ENCODE measurements at places on chromosomes 7 and 10. TPM values are rescaled to one million over a fixed set of nuclear protein-coding genes. Genes with fewer than 3 reads are reported as not detected.

GRCh38 chr7:28178599-28178998 is 2.0 kb downstream of the JAZF1 start:
- no peak for DNase-seq

GRCh38 chr7:107967420-107967819 is 35.5 kb downstream of the LAMB1 start:
- DNase-seq, result no peak

DNA sequence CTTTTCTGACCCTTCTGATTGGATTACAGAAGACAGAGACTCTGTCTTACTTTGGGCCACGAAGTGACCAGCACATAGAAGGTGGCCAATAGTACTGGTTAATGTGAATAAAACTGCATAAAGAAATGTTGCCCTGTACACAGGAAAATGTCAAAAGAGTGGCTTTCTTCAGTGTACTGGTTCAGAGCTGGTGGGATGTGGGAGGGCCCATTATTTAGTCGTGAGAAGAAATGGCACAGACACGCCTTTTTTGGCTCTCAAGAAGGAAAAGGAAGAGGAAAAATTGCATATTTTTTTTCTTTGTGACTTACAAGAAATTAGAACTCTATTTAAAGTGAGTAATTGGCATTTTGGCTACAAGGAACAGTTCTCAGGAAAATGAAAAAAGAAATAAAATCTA is 129.7 kb downstream of the DGKI start:
- no peak for DNase-seq

GRCh38 chr10:35206274-35206673 is 79.6 kb downstream of the CREM start:
- no peak for DNase-seq

Gene C10orf88
- 3.6 TPM for polyA plus RNA-seq

GRCh38 chr7:111841596-111842205 is 279.4 kb upstream of the IMMP2L start:
- no peak for DNase-seq

DNA sequence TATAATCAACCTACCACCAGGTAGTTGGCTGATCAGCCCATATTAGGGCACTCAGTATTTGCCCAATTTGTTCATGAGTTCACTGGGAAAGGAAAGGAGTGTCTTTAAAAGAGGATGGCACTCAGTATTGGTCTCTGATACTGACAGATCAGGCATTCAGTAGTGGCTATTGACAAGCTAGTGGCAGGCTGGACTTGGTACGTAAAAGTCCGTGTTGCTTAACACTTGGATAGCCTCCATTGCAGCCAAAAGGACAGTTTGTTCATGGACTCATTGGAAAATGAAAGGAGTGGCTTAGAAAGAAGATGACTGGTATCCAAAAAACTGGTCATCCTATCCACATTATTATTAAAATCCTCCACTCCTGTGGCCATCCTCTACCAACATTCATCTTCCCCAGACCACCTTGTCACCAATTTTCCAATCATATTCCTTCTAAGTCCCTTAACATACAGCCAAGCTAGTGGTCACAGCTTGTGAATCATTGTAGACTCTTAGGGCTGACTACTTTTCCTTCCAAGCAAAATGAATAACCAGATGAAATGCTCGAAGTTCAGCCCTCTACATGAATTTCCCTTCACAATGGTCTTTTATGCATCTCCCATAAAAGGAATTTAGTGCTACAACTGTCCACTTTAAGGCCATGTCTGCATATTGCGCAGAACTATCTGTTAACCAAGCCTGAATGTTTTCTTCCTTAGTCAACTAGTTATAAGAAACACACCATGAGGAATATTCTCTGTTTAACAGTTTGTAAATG is 78.6 kb upstream of the MAGI2 start:
- no peak for DNase-seq

GRCh38 chr7:30164567-30164966 is 29.8 kb downstream of the MTURN start:
- DNase-seq, result peak; percentile 65

GRCh38 chr10:45468079-45468478 is 94.1 kb downstream of the ALOX5 start:
- no peak for DNase-seq

Gene SUFU
- polyA plus RNA-seq, result 4.6 TPM

DNA sequence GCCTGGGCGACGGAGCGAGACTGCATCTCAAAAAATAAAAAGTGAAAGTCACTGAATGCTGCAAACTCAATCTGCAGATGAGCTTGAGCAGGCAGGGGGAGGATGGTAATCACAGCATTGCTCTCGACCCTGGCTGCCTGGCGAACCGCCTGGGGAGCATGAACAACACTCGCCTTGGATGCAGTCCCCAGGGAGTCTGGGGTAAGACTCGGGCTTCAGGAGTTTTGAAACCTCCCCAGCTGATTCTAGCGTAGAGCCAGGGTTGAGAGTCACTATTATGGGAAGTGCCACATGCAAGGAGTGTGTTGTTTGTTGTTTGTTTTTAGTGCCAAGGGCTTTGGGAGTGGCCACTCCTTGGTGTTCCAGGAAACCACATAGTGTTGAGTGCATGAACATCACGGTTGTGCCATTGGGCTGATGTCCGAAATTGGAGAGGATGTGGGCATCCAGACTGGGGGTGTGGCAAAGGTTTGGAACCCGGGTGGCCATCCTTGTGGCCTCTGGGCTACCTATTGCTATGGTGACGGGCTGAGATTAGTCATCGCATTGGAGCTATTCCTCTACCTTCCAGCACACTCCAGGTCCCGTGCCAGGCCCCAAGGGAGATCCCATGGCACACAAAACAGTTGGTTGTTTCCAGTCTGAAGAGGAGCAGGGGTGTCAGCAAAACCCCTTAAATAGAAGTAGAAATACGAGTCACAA is 92.6 kb downstream of the RGS10 start:
- no peak for DNase-seq

DNA sequence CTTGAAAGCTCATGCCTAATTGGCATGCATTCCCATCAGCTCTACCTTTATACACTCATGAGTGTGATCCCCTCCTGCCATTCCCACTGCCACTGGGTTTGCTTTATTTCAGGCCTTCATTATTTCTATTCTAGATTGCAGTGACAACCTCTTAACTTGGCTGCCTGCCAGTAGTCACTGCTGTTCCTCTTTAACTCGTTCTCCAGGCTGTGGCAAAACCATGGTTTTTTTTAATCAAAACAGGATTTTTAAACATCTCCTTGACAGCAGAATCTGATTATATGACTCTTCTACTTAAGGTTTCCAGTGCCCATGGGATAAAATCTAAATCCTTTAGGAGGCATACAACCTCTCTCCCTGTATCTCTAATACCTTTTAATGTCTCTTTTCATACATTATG is 223.7 kb upstream of the PCDH15 start:
- peak; percentile 39 for DNase-seq

GRCh38 chr10:77357185-77357584 is 280.4 kb downstream of the KCNMA1 start:
- DNase-seq, result no peak

- DNase-seq, result no peak
Measured at GRCh38 chr7:69878015-69878414, 279.7 kb downstream of the AUTS2 start.

- DNase-seq, result no peak
Measured at GRCh38 chr10:92164036-92164696, 126.7 kb downstream of the CPEB3 start.

- no peak for DNase-seq
Measured at GRCh38 chr10:8360365-8360764, 305.9 kb downstream of the GATA3 start.

- DNase-seq, result no peak
Measured at GRCh38 chr7:158023157-158023556, 564.5 kb downstream of the PTPRN2 start.

Gene OLAH
- not detected for polyA plus RNA-seq

DNA sequence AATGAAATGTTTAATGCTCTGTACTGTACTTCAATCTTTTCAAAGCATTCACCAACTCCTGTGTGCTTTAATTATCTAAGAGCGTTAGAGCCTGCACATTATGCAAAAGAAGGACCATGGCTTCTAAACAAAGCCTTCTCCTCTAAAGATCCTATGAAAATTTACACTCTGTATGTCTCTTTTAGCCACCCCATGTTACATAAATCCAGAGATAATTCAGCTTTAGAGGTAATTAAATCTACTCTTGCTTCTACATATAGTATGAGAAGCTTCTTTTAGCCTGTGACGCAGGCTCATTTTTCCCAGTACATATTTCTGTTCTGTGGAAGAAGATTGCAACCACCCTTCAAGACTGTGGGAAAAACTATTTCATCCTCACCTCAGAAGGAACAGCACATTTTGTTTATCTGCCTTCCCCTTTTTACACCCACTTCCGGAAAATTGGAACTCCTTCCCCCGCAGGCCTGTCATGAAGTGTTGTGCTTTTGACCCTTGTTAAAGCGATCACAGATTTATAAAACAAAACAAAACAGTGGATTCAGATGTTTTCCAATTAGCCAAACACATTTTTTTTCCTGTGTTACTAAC is 8.1 kb upstream of the TAS2R16 start:
- no peak for DNase-seq

Gene SCIN
- polyA plus RNA-seq, result 0.02 TPM

Data from SK-N-SH (cell line).